Dermis blood vessel endothelial cell (primary cell): ENCODE measurements at places on chromosomes 13 and 19.
A peak's percentile ranks its signal among the peaks of the same experiment; 100 is the strongest.

- no peak for DNase-seq
Observed at GRCh38 chr13:50275392-50276063, 260.3 kb downstream of the KCNRG start.

GRCh38 chr13:106795847-106796246 is 227.9 kb upstream of the ARGLU1 start:
- no peak for DNase-seq

DNA sequence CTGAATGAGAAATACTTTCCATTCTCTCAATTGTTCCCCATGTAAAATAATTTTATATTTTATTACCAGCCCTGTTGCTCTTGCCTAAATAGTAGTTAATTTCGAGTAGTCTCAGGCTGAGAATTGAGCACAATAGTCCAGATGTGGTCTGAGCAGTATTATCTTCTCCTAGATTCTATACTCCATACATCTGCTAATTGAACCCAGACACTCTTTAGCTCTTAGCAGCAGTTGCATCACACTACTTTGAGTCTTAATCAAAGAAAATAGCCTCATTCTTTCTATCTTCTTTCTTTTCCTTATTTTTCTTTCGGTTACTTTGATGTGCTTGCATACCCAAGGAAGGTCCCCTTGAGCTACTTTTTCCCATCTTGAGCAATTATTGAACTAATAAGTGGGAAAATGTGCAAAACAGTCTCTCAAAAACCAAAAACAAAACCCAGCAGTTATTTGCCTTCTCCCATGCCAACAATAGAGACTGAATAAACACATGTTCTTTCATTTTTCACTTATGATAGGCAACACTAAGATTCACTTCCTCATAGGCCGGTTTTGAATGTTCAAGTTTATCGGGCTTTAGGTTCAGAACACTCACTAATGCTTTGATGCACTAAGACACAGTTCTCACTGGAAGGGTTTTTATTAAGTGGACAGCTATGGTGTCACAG is 204.5 kb downstream of the POU4F1 start:
- DNase-seq = no peak

GRCh38 chr13:112750570-112750969 is 60.7 kb downstream of the ATP11A start:
- DNase-seq = no peak

- DNase-seq = no peak
Observed at GRCh38 chr13:40598569-40598968, 67.9 kb downstream of the FOXO1 start.

GRCh38 chr19:30446850-30447552 is 74.8 kb downstream of the ZNF536 start:
- DNase-seq = no peak

- DNase-seq = no peak
Observed at GRCh38 chr19:6045108-6045507, 65.2 kb downstream of the RFX2 start.

DNA sequence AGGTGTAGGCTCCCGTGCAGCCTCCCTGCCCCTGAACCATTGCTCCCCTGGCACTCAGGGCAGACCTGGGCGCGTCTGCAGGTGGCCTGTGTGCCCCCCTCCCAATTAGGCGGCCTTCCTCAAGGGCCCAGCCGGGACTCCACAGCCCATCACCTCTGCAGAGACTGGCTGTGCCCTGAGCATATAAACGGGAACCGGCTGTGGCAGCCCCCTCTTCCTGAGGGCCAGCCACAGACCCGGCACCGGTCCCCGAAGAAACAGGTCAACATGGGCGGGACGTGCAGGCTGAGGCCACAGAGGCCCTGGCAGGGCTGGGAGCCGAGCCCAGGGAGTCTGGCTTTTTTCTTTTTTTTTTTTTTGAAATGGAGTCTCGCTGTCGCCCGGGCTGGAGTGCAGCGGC is 12.0 kb downstream of the PIAS4 start:
- no peak for DNase-seq

DNA sequence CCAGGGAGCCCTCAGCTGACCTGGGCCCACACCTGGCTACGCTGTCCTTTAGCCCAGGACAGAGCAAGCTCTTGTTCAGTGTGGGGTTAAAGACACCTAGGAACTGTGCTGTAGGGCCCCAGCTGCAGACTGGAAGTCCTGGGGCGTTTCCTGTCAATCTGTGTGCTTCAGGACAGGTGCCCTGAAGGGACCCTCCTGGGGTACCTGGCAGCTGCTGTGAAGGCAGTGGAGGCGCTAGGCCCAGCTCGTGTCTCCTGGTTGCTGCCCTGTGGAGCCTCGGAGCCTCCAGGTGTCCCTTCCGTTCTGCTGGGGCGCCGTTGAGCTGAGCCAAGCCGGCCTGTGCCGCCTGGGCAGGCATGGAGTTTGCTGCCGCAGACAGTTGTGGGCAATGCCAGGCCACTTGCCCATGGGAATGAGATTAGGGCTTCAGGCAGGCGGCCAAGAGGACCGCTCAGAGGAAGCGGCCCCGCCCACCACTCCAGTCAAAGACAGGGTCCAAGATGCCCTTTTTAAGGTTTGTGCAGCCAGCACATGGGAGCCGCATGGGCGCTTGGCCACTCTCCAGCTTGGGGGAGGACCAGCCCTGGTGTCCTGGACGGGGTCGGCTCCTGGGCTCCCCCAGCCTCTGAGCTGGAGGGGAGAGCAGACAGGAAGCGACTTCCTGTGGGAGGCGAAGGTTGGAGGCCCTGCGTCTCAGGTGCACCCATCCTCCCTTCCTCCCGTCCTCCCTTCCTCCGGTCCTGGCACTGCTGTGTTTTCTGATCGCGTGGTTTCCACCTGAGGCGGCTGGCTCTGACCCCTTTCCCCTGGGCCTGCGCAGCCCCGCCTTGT is 4.0 kb downstream of the PTBP1 start:
- DNase-seq = peak; percentile 49

- no peak for DNase-seq
Observed at GRCh38 chr13:32491028-32491427, 47.6 kb downstream of the N4BP2L2 start.

DNA sequence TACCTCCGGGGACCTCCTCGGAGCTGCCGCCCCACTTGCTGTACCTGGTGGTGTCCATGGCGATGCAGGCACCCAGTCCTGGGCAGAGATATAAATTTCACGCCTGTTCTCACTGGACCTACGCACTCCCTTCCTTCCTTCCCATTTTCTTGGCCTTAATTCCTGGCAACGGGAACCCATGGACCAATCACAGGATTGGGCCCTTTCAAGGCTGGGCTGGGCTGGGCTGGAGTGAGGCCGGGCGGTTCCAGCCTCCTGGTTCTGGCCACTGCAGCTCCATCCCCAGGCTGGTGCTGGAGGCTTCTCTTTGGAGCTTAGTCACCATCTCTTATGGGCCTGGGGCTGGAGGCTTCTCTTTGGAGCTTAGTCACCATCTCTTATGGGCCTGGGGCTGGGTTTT is at the start of gene CLEC4G:
Gene CLEC4G, minus strand, starts transcription at position 66 of the 400 bp plus-strand sequence. Its CDS starts 8 bp downstream, at position 58.
- DNase-seq = no peak

- no peak for DNase-seq
Observed at GRCh38 chr13:79328510-79328909, 77.5 kb downstream of the RBM26 start.

DNA sequence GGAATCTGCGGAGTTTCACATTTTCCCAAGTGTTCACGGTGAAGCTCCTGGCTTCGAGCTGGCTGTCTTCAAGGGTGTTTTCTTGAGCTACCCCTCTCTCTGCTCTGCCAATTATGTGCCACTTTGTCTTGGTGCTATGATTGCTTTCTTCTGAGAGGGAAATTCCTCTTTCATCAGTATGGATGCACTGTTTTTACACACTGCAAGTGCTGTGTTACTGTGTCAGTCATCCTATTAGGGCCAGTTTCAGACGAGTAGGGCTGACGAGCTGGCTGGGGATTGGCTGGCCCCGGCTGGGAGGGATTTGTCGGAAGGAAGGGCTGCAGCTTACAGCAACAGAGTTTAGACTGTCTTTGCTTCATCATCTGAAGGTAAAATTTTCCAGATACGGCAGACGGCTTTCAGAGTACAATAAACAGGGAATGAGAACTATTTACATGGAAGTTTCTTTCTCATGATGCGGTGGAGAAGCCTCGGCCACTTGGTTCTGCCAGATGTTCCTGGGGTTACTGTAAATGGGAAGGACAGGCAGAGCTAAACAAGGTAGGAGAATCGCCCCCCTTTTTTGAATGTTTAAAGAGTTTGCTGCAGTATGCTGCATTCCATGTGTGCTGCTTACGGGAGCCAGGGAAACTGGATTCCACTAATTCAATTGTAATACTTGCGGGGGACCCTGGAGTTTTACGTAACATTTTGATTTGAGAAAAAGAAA is at the start of gene MBNL2:
Gene MBNL2, plus strand, starts transcription at position 345 of the 712 bp plus-strand sequence. CDS start 53,903 bp downstream, outside the sequence.
- DNase-seq = peak; percentile 97

DNA sequence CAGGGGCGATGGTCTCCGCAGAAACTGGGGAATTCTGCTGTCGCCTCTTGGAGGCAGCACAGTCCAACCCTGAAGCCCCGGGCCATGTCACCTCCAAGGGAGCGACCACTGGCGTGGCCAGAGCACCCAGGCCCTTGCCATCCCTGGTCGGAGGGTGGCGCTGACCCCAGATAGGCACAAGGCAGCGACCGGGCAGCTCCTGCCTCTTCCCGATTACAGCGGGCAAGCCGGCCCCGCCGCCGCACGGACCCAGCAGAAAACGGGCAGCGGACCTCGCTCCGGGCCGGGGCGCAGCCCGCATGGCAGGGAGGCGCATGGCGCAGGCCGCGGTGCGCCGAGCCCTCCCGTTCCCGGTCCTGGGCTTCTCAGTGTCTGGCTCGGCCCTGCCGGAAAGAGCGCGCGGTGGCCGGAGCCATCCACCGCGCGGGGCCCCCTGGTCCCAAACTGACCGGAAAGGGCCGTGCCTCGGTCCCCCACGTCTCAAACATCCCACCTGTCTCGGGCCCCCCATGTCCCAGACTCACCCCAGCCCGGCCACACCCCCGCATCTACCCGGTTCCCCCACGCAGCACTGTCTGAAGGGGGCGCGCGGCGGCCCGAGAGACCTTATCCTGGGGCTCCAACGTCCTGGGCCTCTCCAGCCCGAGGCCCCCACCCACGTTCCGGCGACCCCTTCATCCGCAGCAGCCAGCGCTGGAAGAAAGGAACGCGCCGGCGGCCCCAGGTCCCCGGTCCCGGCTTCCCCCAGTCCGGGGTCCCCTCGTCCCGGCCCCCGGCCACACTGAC is 727 bp downstream of the CERS1 start:
- DNase-seq = peak; percentile 66

DNA sequence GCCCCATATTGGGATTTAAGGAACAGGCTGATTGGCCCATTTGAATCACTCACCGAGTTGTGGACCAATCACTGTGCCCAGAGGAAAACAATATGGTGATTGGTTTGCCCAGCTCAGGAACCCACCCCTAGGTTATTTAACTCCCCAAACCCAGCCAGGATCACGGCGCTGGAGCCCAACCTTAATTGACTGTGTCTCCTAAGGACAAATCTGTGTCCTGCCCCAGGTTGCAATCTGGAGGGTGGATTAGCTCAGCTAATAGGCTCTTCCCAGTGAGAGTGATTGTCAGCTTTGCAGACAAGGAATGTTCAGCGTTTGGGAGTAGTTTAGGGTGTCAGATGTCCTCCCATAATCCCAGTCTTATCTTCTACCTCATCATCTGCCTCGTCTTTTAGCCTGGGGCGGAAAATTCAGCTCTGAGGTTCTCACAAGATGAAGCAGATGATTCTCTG is 3.5 kb upstream of the ZNF358 start:
- peak; percentile 15 for DNase-seq

DNA sequence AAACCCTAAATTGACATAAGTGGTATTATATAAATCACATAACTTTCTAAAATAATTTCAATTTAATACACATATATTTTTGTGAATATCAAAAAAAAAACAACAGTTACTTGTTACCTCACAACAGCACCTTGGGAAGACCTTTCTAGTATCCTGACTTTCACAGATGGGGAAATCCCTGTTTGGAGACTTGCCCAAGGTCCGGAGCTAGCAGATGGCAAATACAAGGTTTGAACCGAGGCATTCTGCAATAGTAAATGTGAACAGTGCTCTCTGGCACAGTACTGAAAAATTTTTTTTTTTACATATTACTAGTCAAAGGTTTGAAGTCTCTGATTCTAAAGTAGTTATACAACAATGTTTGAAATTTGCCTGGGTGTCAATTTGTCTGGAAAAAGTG is 104.5 kb downstream of the SUCLA2 start:
- no peak for DNase-seq

DNA sequence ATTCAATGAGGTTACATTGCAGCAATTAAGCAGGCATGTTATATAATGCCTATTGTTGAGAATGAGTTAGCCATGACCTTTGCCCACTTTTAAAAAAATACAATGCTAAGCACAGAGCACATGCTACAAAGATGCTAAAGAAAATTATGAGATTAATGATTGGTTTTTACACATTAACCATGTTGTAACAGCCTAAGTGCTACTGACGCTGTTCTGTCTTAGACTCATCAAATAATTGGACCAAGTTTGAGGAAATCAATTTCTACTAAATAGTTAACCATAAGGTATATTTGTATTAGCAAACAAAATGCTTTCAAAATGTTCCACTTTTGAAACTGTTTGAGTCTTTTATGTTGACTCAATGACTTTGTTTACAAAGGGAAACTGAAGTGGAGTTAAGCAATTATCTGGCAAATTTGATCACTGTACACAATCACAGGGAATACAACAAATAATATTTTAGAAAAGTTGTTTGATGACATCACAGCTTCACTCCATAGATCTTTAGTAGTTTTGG is 14.3 kb downstream of the MIR17HG start:
- DNase-seq = no peak

GRCh38 chr19:41405776-41406175 is 8.2 kb downstream of the BCKDHA start:
- no peak for DNase-seq

DNA sequence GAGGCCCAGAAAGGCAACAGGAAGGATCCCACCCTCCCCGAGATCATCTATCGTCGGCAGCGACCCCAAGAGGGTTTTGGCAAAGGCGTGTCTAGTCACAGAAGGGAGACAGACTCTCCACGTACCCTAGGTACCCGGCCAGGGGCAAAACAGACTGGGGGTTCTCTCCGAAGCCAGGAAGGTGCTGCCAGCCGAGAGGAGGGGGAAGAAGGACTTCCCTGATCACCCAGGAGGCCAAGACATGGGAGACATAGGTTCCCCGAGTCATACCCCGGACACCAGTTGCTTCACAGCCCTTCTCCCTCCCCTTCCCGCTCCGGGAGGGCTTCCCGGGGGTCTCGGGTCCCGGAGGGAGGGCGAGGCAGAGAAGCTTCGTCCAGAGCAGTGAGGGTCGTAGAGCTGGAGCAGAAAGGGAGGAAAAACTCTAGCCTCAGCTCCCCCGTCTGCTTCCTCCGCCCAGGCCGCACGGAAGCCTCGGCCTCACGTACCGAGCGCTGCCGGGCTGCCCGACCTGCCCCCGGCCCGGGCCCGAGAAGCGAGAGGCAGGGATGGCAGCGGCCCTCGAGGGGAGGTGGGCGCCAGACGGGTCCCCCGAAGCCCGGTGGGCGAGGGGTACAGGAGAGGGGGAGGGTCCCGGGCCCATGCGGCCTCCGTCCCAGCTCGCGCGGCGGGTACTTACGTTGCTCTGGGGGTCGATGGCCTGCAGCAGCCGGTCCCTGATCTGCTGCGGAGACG is 644 bp downstream of the MED26 start:
- peak; percentile 24 for DNase-seq

DNA sequence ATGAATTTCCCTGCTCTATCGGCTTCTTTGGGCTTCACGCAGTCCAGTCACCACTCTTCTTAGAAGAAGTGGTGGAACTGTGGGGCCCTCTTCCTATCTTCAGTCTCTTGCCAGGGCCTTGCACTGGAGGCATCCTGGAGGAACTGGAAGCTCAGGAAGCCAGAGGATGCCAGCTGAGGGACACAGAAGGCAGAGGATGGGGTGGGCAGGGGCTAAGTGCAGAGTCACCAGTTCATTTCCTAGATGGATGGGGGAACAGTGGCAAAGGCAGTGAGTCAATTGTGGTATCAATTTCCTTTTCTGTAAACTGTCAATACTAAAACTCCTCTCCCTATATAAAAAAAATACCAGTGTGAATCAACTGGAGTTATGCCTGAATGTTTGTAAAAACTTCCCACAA is 419.7 kb downstream of the KLF12 start:
- DNase-seq = peak; percentile 5
